Fibroblast of skin of abdomen (primary cell): ENCODE measurements at places on chromosomes 11 and 22.

DNA sequence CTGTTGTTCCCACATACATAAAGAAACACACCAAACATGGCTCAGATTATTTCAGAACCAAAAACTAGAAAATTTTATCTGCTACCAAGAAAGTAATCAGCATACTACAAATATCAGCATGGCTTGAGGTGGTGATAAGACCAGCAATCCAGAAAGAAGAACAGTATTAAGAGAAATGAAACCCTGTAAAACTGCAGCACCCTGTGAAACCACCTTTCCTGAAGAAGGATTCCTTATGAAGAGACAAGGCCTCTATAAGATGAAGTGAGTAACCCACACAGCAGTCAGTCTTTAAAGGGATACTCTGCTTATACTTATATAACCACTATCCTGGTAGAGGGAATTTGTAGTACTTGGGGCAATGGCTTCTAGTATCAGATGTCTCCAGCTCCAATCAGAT is 49.9 kb downstream of the RSF1 start:
- DNase-seq, result no peak

DNA sequence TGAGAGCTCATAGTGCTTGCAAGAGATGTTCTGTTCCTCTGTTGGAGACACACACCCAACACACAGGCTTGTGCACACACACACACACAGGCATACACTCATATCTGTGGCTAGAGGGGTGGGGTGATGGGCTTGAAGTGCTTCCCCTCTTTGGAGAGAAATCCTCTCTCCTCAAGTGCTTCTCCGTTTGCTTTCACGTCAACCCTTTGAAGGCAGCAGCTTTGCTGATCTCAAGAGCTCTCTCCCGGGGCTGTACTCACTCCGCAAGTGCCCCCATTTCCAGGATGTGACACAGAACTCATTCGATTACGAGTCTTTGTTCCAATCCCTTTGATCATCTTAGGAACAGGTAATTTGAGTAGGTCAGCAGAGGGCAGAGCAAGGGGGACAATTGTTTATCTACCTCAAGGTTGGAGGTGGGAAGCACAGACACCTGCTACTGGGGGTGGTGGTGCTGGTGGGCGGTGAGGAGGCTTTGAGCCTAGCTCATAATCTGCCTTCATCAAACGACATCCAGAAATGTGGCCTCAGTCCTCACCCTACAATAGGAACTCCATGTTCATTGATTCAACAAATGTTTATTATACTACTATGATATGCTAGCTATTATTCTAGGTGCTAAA is 529.8 kb upstream of the CADM1 start:
- DNase-seq, result no peak

GRCh38 chr11:102591160-102591718 is 33.9 kb downstream of the MMP20 start:
- no peak for DNase-seq

- no peak for DNase-seq
These were observed 9.2 kb downstream of the FXYD2 start for GRCh38 chr11:117815262-117815803.

- no peak for DNase-seq
These were observed 757.5 kb downstream of the NTM start for GRCh38 chr11:132127900-132128288.

DNA sequence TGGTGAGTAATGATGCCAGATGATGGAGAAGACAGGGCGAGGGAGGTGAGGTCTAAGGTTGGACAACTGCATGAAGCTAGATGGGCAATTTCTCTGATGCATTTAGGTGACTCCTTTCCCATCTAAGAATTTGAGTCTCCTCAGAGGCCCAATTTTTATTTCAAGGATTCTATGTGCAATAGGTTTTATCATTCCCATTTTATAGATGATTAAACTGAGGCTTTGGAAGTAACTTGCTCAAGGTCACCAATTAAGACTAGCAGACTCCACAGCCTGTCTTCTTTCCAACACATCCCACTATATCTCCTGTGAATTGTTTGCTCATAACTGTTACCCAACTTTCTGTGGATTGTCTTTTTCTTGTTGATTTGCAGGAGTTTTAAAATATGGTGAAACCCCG is 28.5 kb downstream of the DSCAML1 start:
- no peak for DNase-seq
